ENCODE measurements at places on chromosomes 6 and 20.

DNA sequence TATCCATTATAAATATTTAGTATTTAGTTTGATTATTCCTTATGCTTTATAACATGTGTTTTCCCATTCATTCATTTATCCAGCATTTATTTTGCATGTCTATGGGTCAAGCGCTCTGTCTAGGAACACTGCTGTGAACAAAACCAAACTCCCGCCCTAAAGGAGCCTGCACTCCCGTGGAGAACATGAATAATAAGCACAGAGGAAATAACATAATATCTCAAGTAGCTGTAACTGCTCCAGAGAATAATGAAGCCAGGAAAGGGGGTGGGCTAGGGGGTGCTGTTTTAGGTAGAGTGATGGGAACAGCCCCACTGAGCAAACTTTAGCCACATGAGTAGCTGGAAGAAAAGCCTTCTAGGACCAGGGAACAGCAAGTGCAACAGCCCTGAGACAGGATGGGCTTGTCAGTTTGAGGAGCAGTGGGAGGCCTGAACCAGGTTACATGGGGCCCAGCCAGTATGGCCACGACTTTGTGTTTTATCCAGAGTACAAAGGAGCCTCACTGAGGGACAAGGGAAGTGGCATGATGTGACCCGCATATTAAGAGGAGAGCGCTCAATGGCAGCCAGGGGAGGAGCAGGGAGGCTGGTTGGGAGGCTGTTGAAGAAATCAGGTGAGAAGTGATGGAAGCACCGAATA is 24.4 kb upstream of the PRND start:
- no peak for DNase-seq

DNA sequence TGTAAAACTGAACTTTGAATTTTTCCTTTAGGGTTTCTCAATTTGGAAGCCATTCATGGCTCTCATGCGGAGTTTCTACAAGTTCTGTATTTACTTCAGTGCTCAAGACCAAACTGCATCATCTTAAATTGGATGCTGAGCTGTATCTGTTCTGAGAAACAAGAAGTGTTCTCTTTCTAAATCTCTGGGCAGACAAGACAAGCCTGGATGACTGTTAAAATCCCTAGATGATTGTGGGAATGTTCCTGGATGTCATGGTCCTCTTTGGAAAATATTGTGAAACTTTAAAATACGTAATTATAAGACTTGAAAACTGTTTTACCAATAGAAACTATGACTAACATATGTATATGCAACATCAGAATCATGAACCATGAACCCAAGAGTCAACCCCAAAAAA is 6.2 kb upstream of the GCM1 start:
- no peak for DNase-seq

DNA sequence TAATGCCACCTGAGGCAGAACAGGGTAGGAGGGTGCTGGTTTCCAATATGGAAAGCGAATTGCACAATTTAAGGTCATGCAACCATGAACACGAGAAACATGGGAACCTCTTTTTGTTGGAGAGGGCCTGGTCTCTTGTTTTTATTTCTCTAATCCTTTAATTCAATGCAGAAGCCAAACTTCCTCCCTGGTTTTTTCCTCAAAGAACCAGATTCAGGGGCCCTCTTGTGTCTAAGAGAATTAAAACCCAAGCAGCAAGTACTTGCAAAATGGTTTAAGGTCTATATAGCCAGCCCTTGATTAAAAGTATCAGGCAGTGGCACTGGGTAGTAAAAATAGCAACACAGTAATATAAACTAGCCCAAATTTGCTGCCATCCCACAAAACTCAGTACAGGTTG is 19.5 kb downstream of the GSTA4 start:
- DNase-seq: no peak

DNA sequence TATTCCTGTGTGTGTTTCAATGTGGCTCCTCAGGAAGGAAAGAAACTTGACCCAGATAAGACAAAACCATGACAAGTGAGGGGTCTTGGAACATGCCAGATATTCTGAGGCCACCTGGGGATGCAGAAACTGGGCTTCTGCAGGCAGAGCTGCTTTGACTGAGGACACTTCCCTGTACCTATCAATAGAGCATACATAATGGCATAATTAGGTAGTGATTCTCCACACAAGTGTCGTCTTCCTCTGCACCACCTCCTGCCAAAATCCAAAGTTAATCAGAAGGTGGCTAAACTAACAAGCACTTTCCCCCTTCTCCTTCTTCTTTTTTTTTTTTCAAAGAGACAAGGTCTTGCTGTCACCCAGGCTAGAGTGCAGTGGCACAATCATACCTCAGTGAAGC is 97.1 kb downstream of the KIF13A start:
- DNase-seq: no peak

DNA sequence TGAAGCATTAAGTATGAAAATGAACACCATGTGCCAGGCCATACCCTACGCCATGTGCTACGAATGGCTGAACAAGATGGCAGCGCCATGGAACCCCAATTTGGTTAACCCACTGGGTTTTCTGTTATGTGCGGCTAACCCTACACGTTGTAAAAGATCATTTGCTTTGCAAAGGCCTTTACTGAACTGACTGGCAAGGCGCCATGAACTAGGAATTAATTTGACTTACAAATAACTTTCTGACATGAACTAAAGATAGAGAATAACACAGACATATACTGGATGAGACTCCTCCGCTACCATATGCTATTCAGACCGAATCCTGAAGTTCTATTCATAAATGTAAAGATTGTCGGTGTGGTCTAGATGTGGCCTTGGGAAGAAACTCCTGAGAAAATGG is 3.9 kb downstream of the CNKSR3 start:
- no peak for DNase-seq

DNA sequence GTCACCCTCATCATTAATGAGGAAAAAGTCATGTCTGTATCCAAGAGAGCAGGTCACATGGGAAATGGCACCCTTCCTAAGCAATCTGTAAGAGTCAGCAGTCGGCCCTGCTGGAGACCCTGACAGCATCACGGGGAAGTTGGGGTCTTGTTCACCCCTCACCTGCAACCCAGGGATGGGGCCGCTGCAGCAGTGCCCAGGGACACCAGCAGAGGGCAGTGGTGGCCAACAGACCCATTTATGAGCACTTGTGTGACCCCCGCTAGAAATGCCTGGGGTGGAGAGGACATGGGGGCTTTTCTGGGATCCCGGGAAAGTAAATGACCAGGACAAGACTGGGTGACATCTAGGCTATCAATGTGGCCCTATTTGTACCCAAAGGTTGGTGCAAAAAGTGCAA is 35.9 kb downstream of the ANKRD60 start:
- peak; percentile 18 for DNase-seq

GRCh38 chr20:63696306-63696627 is 185 bp upstream of the TNFRSF6B start:
- DNase-seq: no peak

GRCh38 chr6:69867639-69867976 is 1.3 kb downstream of the COL19A1 start:
- DNase-seq: no peak

DNA sequence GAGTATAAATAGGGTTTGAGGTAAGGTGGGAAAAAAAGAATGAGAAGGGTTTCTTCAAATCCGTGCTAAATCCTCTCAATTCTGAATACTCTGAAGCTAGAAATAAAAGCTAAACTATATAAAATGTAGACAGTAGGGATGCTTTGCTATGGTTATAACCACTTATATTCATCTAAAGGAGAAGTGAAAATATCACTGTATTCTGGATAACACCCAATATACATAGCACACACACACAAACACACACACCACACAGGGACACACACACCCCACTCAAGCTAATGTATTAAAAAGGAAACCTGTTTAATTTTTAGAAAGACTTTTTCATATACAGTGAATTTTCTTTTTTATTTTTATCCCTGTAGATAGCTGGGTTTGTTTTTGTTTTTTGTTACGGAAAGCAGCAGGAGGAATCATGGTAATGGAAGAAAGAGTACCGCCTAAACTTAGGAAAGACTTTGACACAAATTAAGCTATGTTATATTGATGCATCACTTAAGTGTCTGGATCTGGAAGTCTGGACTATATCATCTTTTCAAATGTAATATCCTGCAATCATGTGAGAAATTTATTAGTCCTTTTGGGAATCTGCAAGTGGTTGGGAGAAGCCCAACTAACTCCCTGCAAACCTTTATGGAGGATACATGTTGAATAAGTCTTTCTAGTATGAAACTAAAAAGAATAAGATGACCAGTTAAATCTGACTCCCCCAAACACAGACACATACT is 68.4 kb upstream of the FABP7 start:
- no peak for DNase-seq

DNA sequence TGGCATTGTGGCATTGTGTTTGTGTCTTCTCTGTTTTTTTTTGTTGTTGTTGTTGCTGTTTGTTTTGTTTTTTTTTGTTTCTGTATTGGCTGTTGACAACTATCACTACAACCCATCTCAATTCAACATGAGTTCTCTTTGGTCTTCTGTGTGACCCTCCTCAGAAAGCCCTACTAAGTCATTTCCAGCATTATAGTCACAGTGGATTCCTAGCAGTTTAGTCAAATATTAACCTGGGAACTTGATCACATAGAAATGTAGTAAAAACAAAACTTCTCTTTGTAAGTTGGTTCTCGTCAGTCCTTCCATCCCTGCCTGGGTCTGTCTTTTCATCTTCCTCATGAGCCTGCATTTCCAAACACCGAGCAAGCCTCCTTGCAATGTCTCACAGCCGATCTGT is 16.8 kb downstream of the SLC17A2 start:
- DNase-seq: no peak

GRCh38 chr6:150377211-150377781 is 8.5 kb downstream of the IYD start:
- DNase-seq: no peak

- DNase-seq: no peak
Measured at GRCh38 chr20:32858189-32858588, 534 bp upstream of the EFCAB8 start.

GRCh38 chr6:111552241-111552744 is 53.4 kb downstream of the TRAF3IP2 start:
- DNase-seq: no peak

GRCh38 chr6:41274256-41274655 is 12.2 kb downstream of the TREM1 start:
- DNase-seq: no peak

- no peak for DNase-seq
Measured at GRCh38 chr6:170193326-170193821, 97.5 kb downstream of the DLL1 start.

- DNase-seq: no peak
Measured at GRCh38 chr6:83889621-83890020, 30.1 kb downstream of the CYB5R4 start.

- DNase-seq: no peak
Measured at GRCh38 chr20:46557231-46557956, 6.9 kb upstream of the OCSTAMP start.

- DNase-seq: peak; percentile 14
Measured at GRCh38 chr6:159720708-159721107, 6.6 kb upstream of the WTAP start.

DNA sequence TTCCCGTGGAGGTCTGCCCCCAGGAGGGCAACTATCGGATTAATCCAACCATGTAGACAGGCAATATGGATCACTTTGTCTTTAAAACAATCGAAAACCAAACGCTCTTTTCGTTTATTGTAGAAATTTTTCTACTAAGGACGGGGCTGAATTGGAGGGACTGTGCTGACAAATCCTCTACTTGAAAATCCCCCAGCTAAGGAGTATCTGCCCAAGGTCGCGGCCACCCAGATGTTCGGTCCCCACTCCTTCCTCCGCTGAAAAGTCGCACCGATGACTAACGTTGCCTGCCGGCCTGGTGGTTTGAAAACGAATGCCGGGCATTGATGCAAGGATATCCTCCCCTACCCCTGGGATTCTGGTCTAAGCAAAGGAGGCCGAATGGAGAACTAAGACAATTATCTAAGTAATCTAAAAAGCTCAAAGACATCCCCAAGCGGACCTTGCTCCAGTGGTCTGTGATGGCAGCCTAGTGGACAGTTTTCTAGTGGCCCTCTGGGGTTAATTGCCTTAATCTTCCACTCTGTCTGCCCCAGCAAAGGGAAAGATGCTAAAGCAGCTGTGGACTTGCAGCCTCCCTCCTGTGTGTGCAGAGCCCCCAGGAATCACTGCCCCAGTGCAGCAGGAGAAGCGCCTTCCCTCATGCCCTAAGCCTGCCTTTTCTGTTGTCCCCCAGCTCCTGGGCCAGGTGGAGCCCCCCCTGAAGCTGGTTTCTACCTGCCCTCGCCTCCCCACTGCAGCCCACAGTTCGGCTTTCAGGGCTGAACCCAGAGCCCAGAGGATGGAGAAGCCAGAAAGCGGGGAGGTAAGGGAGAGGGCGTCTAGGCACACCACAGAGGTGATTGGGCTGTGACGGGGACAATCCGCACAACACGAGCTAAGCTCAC is 3.6 kb upstream of the FOXC1 start:
- no peak for DNase-seq

DNA sequence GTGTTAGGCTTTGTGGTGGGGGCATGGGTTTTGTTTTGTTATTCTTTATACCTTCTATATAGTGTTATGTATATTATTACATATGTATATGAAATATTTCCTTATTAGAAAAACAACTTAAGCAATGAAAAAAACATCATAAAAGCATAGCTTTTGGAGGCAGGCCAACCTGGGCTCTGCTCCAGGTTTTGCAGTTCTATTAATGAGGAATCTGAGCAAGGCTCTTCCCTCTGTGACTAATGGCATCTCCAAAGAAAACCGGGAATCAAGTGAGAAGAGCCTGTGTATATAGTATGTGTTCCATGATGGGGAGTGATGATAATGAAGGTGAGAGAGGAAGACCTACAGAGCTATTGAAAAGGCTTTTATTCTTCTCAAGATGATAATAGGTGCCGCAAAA is 291.1 kb downstream of the CLIC5 start:
- no peak for DNase-seq

- no peak for DNase-seq
Measured at GRCh38 chr6:159934181-159934580, 34.7 kb upstream of the IGF2R start.

- DNase-seq: no peak
Measured at GRCh38 chr6:56793938-56794337, 151.2 kb upstream of the DST start.

GRCh38 chr20:60206259-60206658 is 248.0 kb downstream of the CDH26 start:
- no peak for DNase-seq

DNA sequence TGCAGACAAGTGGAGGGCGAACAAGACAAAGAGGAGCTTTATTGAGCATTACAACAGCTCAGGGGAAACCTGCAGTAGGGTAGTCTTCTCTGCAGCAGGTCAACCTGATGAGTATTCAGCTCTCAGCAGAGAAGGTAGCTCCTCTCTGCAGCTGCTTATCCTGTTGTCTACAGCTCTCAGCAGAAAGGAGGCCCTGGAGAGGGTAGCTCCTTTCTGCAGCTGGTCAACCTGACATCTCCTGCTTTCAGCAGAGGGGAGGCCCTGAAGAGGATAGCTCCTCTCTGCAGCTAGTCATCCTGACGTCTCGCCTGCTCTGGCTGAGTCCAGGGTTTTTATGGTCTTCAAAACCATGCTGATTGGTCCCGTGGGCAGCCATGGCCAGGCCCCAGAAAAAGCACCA is 113.6 kb downstream of the CD24 start:
- DNase-seq: no peak
